ENCODE measurements at places on chromosomes 7 and 10. TPM values are rescaled to one million over a fixed set of nuclear protein-coding genes. Genes with fewer than 3 reads are reported as not detected.

Gene CADPS2
- total RNA-seq, result 0.28 TPM

Gene SPDYE2
- not detected for total RNA-seq

Gene AKR1D1
- total RNA-seq, result not detected

Gene ERVW-1
- not detected for total RNA-seq

Gene MSMB
- total RNA-seq, result not detected

Gene COL28A1
- total RNA-seq, result not detected

Gene POT1
- 22.2 TPM for total RNA-seq

Gene TMEM213
- not detected for total RNA-seq

Gene CDK1
- total RNA-seq, result 88.8 TPM

Gene RPEL1
- total RNA-seq, result not detected

Gene TMEM130
- total RNA-seq, result not detected

Gene OR2A2
- not detected for total RNA-seq

Gene GPR26
- total RNA-seq, result not detected

Gene SRI
- 158 TPM for total RNA-seq

Gene LLCFC1
- total RNA-seq, result not detected

Gene RAPGEF5
- 3.4 TPM for total RNA-seq

GRCh38 chr7:116715077-116715476, 43.1 kb downstream of the MET start:
- DNase-seq, result no peak

DNA sequence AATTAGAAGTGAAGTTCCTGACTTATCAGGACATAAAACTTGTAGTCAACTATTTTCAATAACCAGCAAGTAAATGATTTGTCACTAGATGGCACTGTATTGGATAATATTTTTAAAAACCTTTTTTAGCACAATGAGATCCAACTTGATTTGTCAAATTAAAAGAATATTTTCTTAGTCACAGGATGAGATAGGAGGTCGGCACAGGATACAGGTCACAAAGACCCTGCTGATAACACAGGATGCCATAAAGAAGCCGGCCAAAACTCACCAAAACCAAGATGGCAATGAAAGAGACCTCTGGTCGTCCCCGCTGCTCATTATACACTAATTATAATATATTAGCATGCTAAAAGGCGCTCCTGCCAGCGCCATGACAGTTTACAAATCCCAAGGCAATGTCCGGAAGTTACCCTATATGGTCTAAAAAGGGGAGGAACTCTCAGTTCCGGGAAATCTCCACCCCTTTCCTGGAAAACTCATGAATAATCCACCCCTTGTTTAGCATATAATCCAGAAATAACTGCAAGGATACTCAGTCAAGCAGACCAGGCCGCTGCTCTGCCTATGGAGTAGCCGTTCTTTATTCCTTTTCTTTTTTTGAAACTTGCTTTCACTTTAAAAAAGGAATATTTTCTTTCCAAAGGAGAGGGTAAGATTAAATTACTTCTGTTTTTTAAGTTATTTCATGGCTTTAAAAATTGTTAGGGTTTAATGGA, 255.7 kb upstream of the MKLN1 start:
- no peak for DNase-seq

DNA sequence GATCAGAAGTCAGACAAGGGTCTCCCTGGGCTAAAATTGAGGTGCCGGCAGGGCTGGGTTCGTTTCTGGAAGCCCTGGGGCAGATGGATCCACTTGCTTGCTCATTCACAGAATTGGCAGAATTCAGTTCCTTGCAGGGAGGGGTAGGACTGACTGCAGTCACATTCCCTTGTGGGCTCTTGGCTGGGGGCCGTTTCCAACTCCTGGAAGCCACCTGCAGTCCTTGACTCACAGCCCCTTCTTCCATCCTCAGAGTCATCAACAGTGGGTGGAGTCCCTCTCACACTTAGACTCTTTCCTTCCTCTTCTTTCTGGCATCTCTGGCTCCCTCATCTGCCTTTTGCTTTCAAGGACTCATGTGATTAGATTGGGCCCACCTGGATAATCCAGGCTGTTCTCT, 54.6 kb upstream of the NANOS1 start:
- no peak for DNase-seq

- DNase-seq, result no peak
Observed at GRCh38 chr7:129785685-129786514, 166.9 kb downstream of the UBE2H start.

DNA sequence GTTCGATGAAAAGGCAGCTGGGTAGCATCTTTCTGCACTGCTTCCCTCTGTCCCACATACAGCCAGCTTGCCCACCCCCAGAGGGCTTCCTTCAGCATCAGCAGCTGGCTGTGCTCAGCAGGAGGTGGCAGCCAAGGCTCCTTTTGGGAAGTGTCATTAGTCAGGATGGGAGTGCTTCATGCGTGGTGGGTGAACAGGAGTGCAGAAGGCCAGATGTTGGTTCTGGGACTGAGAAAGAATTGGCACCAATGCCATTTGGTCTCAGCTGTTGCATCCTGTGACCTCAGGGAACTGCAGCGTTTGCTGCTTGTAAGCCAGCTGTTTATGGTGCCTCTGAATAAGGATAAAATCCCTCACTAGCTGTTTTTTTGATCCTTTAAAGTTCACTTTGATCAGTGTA, 131.1 kb upstream of the SORCS3 start:
- no peak for DNase-seq

DNA sequence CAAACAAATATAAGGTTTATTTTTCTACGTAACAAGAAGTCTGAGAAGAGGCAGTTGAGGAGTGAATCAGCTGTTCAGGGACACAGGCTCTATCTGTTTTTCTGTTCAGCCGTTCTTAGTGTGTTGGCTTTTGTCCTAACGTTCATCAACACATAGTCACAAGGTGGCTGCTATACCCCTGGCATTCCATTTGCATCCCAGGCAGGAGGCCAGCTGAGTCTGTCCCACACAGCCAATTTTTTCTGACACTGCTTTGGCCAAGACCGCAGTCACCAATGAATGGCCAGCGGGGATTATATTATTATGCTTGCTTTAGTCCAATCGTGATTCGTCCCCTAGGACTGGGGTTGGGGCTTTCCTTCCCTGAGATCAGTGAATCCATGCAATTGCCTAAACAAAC, 143.4 kb upstream of the CHST15 start:
- DNase-seq, result no peak

- DNase-seq, result no peak
Observed at GRCh38 chr10:97744405-97745035, 7.6 kb downstream of the ZFYVE27 start.

- DNase-seq, result no peak
Observed at GRCh38 chr7:37709631-37710509, 26.3 kb downstream of the GPR141 start.

- DNase-seq, result no peak
Observed at GRCh38 chr10:114363745-114364454, 40.4 kb downstream of the AFAP1L2 start.

DNA sequence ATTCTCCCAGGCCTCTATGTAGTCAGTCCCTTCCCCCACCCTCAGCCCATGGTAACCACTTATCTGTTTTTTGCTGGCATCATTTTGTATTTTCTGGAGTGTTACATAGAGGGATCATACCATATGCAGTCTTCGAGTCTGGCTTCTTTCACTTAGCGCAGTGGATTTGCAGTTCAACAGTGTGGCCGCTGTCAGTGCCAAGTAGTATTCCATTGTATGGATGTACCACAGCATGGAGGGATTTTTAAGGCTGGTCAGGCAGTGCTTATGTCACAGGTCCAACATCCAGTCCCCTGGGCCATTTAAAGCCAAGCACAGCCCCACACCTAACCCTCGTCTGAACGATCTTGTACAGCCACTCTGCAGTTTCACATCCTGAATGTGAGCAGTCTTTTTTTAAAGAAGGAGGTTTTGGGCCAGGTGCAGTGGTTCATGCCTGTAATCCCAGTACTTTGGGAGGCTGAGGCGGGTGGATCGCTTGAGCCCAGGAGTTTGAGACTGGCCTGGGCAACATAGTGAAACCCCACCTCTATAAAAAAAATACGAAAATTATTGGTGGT, 121.8 kb downstream of the CUX1 start:
- DNase-seq, result no peak

DNA sequence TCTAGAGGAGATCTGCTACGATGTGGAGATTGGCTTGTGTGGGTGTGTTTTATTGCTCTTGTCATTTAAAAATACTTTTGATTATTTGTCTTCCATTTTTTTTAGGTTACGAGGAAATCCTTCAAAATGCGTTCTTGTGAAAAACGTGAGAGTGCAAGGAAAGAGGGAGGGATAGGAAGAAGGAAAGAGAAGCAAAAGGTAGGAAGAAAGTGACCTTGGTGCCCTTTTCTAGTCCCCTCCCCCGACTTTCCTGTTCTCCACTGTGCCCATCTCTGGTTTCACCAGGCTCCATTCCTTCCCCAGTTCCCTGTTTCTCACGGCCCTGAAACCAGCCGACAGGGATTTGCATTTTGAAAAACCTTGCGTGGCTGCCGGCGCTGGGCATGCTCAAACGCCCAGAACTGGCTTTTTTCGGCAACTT, 506 bp upstream of the GNAI1 start:
- DNase-seq, result no peak

GRCh38 chr10:47268696-47269095, 31.3 kb upstream of the GDF10 start:
- no peak for DNase-seq

DNA sequence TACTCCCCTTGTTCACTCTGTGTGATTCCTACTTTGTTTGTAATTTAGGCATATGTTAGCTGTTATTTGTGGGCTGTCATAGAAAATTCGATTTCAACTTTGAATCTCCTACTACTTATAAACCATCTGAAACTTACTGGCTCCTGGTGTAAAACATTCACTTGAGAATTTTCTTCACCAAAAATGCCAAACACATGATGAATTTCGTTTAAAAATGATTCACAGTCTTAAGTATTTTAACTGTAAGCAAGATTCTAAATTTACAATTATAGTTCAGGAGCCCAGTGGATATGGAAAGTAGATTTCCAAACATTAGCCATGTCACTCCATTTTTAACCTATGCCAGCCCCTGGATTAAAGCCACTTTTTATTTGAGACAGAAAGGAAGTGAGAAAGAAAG, 3.1 kb downstream of the CPED1 start:
- peak; percentile 39 for DNase-seq

DNA sequence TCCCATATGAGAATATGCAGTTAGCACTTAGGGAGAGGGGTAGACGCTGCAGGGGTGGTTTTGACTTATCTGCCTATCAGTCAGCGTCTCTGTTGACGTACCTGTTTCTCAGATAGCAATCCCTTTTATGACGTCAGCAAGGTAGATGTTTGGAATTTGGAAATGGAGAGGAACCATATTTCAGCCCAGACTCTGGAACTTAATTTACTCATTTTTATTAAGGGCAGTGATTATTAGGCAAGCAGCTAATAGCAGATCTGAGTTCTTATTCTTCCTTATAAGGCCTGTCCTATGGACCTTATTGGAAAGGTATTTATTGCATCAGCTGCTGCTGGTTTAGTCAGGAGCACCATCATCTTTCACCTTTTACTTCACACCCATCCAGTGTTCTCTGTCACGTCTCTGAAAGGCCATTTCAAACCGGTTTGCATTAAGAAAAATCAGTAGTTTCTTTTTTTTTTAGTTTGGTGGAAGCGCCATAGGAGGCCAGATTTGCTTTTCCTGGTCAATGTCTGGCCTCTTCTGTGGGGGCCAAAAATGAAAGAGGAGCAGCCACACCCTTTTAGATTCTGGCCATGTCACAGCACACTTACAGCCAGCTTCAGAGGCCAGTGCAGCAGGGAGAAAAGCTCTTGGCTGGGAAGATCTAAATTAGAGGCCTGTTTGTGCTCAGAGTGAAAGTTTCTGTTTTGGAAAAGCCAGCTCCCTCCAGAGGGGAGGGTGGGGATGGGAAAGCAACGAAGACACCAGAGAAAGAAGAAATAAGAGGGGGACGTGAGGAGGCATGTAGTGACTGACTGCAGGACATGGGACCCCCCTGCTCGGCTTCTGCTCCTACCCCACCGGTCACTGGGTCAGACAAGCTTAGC, 146.3 kb downstream of the TCF7L2 start:
- DNase-seq, result no peak

GRCh38 chr7:7276161-7276560, 93.8 kb downstream of the C1GALT1 start:
- DNase-seq, result no peak

- DNase-seq, result no peak
Observed at GRCh38 chr10:110770243-110770642, 101.5 kb upstream of the PDCD4 start.

GRCh38 chr10:23198940-23199767, 7.0 kb downstream of the PTF1A start:
- no peak for DNase-seq

DNA sequence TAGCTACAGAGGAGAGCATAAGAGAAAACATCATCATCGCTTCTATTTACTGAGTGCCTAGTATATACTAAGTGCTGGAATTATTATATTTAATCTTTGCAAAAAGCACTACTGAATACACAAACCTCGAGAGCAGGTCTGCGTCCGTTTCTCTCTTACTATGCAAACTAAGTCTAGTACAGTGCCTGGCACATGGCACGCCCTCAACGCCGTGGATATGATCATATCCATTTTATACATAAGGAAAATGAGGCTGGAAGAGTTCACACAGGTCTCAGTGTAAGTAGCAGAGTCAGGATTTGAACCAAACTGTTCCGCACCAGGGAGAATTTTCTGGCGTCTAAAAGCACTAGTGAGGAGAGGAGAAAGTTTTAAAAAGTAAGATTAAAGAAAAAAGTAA, 17.6 kb downstream of the MXI1 start:
- DNase-seq, result no peak

DNA sequence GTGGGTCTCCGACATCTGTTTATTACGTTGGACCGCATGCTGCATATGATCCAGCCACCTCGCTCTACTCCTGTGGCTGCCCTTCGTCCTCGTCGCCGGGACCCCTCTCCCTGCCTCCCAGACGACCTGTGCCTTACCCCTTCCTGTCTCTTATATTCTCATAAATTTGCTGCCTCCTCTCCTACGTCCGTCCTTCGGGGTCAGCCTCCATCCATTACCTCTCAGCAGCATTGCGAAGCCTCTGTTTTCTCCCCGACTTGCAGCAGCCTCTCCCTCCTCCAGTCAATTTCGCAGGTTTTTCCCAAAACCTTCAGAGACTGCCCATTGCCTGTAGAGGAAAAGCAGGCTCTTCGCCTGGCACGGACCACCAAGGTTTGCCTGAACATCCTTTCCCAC, 39.4 kb upstream of the LEP start:
- no peak for DNase-seq

DNA sequence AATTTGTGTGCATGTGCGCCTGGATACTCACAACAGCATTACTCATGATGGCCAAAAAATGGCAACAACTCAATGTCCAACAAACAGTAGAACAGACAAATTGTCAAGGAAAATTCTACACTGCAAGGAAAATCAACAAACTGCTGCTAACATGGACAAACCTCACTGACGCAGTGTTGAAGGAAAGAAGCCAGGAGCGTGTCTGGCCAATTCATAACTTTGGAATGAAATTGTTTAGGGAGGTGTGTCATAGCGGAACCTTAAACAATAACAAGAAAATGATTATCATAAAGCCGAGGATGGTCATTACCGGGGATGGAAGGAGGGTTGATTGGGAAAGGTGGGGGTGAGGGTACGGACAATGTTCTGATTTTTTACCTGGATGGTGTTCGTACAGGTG, 29.1 kb downstream of the ALOX5 start:
- DNase-seq, result peak; percentile 25

- no peak for DNase-seq
Observed at GRCh38 chr7:150989456-150989855, 1.4 kb upstream of the NOS3 start.

GRCh38 chr10:97355571-97355975, 21.0 kb upstream of the FRAT2 start:
- DNase-seq, result no peak

All from foreskin keratinocyte (primary cell).